ENCODE measurements at places on chromosomes 7 and 10.

DNA sequence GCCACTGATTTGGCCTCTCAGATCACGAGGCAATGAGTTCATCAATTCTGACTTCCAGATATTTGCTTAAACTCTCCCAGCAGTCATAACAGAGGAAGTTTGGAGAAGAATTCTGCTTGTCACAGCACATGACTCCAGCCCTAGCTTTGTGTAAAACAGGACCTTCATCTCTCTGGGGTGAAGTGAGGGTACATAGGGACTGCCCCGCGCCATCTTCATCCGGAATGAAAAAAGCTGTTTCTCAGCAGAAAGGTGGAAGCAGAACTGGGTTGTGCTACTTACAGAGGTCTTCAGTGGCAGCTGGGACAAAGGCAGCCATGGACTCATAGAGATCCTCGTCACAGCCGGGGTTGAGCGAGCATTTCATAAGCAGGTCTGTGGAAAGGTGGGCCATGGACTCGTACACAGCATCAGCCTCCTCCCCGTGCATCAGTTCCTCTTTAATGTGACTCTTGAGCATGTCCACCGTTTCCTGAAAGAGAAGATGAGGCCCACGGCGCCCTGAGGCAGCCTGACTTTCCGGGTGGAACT lies 58.4 kb upstream of the TM9SF3 start:
- no peak for DNase-seq

- DNase-seq = no peak
Measured at GRCh38 chr10:13383399-13383761, 35.3 kb upstream of the SEPHS1 start.

GRCh38 chr7:33395340-33395739 lies 266.0 kb downstream of the BBS9 start:
- peak; percentile 94 for DNase-seq

DNA sequence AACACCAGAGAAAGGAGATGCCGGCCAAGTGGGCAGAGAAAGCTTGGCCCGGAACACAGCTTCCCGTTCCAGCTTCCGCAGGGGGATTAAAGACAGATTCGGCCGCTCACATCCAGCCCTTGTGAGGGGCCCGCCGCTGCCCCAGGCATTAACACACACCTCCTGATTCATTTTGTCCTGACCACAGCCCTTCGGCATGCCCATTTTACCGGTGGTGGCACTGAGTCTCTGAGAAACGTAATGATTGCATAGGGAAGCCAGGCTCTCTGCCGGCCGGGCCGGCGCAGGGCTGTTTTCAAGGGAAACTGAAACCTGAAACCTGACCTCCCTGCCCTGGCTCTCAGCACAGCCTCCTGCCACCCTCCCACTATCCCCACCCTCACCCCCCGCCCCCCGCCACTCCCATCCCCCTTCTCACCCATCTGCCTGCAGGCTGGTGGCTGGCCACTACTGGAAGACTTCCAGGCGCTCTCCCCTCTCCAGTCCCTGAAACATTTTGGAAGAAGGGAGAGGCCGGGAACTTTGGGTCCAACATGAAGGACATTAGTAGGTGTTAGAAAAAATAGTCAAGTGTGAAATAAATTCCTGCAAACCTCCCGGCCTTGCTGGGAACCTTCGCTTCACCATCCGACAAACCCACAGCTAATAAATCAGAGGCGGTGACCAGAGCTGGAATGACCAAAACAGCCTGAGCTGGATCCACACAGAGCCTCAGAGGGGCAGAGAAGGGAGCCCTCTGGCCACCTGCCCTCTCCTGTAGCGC lies 83.5 kb upstream of the CUX1 start:
- DNase-seq = peak; percentile 66

GRCh38 chr7:135166338-135166990 lies 4.0 kb downstream of the CYREN start:
- DNase-seq = no peak

DNA sequence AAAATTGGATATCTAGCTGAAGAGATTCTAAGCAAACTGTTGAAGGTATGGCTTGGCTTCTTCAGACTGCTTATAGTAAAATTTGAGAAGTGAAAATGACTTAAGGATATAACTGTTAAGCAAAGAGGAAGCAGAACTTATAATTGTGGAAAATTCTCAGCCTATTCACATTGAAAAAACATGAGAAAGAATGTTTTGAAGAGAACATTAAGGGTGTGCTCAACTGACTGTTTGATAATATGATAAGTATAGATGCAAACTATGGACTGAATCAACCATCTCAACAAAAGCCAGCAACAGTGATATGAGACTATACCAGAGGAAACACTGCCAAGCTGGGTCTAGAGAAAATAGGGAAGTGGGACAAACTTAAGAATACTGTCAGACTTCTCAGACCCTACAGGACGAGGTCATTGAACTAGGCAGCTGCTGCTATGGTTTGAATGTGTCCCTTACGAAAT lies 133.1 kb upstream of the PPP1R3A start:
- DNase-seq = no peak

DNA sequence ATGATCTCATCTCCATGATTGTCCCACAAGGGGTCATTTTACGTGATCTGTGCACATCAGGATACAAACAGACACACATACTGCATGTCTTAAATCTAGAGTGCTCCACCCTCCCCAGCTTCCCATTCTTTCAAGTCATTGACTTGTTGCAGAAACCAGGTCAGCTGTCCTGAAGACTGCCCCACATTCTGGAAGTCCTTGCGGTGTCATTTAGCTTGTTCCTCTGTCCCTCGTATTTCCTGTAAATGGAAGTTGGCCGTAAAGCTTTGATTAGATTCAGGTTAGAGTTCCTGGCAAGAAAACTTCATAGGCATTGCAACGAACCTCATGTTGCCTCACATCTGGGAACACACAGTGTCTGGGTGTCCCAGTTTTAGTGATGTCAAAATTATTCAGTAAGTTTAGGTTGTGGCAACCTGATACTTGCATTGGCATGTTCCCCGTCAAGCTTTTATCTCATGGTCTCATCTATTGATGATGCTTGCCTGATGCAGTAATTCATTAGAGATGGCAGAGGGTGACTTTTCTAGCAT lies 417.4 kb upstream of the GALNT17 start:
- no peak for DNase-seq

DNA sequence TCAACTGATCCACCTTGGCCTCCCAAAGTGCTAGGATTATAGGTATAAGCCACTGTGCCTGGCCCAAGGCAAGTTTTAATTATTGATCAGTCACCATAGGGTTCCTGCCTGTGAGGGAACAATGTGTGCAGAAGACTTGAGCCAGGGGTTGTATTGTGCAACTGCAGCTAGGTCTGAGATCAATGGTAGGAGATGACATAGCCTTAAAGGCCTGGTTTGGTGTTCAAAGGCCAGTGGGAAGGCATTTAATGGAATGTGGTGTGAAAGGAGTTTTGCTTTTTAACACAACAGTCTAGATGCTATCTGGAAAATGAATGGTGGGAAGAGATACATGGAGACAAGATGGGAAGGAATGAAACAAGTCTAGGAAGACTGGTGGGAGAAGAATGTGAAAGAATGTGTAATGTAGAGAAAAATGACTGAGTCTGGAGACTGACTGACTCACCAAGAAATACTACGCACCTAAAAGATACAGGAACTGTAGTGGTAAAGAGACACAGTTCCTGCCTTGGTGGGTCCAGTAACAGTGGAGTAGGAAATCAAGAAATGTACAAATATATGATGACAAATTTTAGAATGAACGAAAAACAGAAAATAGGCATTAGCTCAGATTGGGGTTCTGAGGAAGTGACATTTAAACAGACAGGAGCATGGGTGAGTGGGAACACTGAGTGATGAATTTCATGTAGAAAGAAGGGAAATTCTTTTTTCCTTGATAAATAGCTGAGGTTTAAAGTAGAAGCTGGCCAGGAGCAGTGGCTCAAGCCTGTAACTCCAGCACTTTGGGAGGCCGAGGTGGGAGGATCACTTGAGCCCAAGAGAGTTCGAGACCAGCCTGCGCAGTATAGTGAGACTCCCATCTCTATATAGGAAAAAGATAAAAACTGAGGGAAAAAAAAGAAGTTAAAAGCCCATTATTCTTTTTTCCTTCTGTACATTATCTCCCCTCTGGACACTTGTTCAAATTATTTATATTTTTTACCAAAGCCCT lies 9.4 kb downstream of the HNRNPF start:
- DNase-seq = no peak

DNA sequence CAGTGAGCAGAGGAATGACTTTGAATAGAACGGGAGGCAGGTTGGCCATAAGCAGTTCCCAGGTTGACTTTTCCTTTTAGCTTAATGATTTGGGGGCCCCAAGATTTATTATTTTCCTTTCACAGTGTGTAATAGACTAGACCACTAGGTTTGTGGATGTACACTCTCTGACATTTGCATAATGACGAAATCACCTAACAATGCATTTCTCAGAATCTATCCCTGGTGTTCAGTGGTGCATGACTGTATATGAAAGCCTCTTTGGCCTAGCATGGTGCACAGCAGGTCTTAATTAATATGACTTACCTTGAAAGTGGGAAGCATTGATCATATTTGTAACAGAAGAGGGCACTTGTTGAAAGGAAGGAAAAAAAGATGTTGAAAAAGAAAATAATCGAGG lies 761.9 kb downstream of the TYW1 start:
- DNase-seq = no peak

DNA sequence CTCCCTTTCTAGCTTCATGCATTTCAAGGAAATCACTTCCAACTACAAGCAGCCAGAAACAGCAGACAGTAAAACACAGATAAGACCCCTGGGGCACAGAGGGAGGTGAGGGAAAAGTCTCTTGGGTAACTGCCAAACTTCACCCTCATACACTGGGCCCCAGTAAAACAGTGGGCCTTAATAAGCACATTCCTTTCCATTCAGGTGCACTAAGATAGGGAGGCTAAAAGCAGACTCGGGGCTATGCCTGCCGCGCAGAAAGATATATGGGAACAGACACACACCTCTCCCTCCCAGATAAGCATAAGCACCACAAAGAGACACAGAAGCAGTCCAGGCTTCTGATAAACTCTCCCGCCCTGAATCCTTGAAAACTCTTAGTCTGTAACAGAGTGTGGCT lies 117.0 kb downstream of the TYW1B start:
- no peak for DNase-seq

DNA sequence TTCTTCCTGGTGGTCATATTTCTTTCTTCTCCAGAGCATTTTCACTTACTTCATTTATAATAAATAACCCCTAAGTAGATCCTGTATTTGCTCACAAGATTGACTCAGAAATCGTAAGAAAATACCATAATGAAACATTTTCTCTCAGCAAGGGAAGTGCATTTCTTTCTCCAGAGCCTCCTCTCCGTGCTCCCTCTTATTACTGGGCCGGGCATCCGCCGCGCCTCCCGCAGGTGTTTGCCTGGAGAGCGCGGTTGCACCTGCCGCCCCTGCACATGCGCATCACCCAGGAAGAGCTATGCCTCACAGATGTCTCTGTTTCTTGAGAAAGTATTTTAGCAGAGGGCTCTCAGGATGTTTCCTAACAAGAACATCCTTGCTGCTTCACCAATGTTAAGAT lies 509.2 kb downstream of the TCERG1L start:
- DNase-seq = no peak

DNA sequence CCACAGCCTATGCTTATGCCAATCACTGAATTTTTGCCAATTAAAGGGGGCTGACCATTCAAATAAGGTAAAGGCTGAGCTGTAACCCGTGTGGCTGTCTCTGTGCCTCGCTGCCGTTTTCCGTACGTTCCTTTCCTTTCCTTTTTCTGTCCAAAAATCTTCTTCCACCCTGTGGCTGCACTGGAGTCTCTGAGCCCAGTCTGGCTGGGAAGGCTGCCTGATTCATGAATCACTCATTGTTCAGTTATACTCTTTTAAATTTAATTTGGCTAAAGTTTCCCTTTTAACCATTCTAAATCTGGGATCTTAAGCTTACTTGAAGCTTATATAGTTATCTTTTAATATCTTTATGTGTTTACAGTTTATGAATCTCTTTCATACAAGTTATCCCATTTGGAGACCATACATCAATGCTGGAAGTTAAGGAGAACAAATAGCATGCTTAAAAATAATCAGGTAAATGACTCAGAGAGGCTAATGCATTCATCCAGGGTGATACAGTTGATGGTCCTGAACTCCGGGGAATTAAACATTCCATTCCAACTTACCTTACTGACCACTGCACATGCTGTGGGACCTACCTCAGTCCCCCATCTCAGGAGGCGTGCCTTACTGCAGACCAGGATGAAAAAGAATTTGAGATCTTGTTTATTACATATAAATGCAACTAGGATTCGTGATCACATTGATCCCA lies 385.3 kb upstream of the ADARB2 start:
- no peak for DNase-seq

GRCh38 chr7:31000161-31000693 lies 36.5 kb downstream of the GHRHR start:
- DNase-seq = no peak

GRCh38 chr7:100485471-100485876 lies 1.7 kb downstream of the NYAP1 start:
- DNase-seq = no peak

- no peak for DNase-seq
Measured at GRCh38 chr10:11573497-11573896, 38.0 kb downstream of the USP6NL start.

GRCh38 chr7:130919316-130920103 lies 185.5 kb upstream of the KLF14 start:
- DNase-seq = no peak

DNA sequence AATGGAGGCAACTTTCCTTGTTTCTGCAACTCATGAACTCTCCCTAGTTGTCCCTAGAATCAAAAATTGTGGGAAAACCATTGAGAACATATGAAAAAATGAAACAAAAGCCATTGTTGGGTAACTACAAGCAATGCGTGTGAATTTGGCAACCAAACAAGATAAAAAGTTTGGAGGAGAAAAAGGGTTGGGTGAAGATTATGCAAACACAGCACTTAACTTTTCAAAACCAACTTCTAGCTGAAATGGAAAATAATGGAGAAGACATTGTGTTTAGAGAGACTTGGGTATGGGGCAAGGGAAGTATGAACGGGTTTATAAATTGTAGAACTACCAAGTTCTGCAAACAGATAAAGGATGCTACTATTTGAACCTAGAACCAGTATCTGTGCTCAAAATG lies 89.0 kb upstream of the SVIL start:
- DNase-seq = no peak

GRCh38 chr7:19610194-19610943 lies 98.5 kb downstream of the POLR1F start:
- no peak for DNase-seq

DNA sequence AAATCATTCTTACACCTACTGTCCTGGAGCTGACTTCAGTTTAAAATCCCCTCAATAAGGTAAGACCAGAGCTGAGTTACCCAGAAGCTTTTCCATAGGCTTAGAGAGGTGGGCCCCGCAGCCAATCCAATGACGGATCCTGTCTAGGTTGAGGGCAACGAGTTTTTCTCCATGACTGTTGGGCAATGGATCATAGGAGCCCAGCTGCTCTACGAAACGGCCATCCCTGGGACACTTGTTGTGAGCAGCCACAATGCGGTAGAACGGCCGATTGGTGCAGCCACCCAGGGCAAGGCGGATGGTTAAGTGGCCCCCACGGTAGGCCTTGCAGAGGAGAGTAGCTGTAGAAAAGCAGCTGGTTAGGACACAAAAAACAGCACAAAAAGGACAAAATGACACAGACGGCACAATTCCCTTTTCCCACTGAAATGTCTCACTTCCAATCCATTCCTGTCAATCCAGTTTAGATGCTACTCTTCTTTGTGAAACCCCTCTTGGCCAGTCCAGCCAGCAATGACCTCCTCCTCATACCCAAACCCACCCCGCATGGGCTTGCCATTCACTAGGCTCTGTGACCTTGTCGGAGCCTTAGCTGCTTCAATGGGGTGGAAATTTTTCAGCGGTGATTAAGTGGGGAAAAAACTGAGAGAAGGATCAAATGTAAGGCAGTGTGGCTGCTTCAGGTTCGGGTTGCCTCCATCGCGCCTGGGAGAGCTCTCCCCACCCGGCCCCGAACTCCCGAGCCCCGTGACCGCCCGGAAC lies 580 bp downstream of the MRPS16 start:
- DNase-seq = no peak

GRCh38 chr7:148773334-148773733 lies 74.6 kb downstream of the CUL1 start:
- peak; percentile 60 for DNase-seq

All from NCI-H510A treated with DMSO at 0.1 percent for 48 hours (cell line).